Ureter (tissue), 1 donor: ENCODE measurements at places on chromosomes 1 and 21. TPM values are rescaled to one million over a fixed set of nuclear protein-coding genes. Genes with fewer than 3 reads are reported as not detected.

KCNJ15 gene
- total RNA-seq, result 58.5 TPM

PRAMEF26 gene
- not detected for total RNA-seq

HFM1 gene
- 4.4 TPM for total RNA-seq

CNKSR1 gene
- total RNA-seq, result 40.6 TPM

GPR37L1 gene
- 0.10 TPM for total RNA-seq

PTAFR gene
- total RNA-seq, result 9.9 TPM

PEF1 gene
- total RNA-seq, result 76.9 TPM

NMNAT2 gene
- 0.99 TPM for total RNA-seq

FCGR3A gene
- total RNA-seq, result 6.8 TPM

ETV3L gene
- total RNA-seq, result not detected

UBAP2L gene
- 195 TPM for total RNA-seq
